OCI-LY7 (cell line): ENCODE measurements at places on chromosomes 7 and 10.

DNA sequence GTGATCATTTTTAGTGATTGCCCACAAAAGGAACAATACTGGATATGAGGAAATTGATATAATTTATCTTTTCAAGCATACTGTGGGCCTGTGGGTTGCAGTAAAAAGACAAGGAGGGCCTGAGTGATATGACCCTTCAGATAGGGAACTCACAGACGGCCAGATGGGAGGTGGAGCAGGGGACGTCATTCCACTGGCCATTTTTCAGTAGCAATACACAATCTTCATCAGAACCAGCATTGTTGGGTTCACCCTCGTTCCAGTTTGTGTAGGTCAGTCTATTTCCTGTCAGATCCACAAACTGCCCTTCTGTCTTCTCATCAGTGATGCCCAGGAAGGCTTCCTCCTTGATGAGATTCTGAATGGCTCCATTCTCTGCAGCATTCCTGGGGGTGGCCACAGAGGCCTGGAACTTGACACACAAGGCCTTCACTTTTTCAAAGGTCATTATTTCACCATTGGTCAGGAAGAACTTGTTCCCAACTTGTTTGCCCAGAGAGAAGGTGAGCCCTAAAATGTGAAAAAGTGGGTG is 4.5 kb downstream of the MBL2 start:
- DNase-seq: no peak

GRCh38 chr10:127996586-127996985 is 89.7 kb downstream of the PTPRE start:
- DNase-seq: no peak

DNA sequence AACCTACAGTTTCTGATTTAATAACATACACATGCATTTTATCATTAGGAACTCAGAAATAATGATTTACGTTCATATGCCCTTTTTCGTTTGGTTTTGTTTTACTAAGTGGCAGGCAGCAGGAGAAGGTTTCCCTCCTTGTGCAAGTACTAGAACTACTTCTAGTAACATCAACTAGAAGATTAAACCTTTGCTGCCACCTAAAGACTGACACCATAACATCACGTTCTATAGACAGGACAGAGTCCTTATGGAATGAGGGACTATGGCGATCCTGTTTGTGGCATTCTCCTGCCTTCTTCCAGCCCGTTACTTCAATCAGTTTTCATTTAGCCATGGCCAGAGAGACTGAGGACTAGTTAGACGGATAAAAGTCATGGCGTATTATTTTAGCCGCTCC is 53.2 kb downstream of the GAD2 start:
- peak; percentile 71 for DNase-seq

DNA sequence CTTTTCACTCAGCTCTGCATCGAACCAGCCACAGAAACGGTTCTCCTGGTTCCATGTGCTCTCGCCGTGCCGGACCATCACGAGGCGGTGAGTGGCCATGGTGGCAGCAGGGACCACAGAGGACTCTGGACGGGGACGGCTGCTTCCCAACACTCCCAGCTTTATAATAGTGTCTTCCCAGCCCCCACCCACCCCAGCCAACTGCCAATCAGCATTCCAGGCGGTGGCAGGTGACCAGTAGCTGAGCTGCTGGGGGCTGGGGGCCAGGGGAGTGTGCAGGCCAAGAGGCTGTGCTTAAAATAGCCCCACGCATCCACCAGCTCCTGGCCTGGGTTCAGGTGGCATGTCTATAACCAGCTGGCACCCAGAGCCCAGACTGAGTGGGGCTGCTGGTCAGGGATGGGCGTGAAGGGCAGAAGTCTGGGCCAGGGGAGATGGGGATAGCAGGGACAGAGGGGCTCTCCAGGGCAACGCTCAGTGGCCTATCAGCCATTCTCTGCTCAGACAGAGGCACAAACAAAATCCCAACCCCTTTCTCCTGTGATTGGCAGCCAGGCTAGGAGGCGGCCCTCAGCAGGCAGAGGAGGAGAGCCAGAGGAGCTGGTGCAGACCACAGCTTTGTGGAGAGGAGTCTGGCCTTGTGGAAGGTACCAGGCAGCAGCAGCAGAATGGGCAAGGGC is at the start of gene PGAM2:
Gene PGAM2 (minus strand): TSS at position 137 of the 680 bp plus-strand sequence. CDS start 38 bp downstream, at position 99.
- no peak for DNase-seq

DNA sequence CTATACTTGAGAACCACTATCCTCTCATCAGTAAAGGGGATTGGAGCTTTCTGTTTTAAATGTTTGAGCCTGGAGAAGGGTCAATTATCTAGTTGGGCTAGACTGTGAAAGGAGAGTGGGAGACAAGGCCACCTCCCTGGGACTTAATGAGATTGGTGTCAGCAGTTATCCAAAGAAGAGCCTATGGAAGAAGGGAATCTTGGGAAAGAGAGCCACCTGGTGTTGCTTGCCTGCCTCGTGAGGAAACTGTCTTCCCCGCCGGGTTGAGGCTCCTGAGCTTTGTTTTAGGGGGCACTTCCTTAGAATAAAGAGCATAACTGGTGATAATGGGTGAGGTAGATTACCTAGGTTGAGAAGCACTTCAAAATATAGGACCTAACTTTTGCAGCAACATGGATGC is 32.0 kb upstream of the ABCB4 start:
- DNase-seq: no peak

- peak; percentile 23 for DNase-seq
Measured at GRCh38 chr7:158827411-158828132, 1.7 kb downstream of the ESYT2 start.

DNA sequence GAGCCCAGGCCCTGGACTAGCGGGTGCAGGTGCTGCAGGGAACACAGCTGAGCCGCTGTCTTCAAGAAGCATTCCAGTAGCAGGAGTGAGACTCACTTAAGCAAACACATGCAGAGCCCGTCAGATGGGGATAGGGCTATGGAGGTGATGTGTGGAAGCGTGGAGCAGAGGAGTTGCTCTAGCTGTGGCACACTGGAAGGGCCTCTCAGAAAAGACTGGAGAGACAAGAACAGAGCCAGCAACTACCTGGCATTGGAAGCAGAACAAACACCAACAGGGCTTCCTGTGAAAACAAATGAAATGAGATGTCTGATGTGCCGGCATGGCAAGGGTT is 37.8 kb upstream of the GALNTL5 start:
- DNase-seq: no peak

DNA sequence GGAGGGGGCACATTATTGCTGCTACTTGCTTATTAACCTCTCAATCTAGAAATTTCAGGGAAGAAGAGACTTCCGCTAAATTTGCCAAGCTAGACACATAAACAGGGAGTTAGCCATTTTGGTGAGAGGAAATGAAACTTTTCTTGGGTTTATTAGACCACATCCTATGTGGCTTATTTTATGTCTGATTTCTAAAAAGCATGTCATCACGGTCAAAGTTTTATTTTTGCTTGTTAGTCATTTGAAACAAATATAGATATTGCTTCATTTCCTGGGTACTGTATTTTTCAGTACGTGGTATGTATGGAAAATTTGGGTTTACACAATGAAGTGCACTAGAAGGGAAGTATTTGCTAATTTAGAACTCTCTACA is 144.1 kb downstream of the TCF7L2 start:
- DNase-seq: peak; percentile 5

- peak; percentile 1 for DNase-seq
Measured at GRCh38 chr7:136807598-136807997, 60.9 kb upstream of the CHRM2 start.

- no peak for DNase-seq
Measured at GRCh38 chr10:114511881-114512280, 107.6 kb upstream of the AFAP1L2 start.

- no peak for DNase-seq
Measured at GRCh38 chr10:22667093-22667480, 47.3 kb downstream of the PIP4K2A start.

GRCh38 chr7:539731-540411 is 20.2 kb upstream of the PDGFA start:
- no peak for DNase-seq

- no peak for DNase-seq
Measured at GRCh38 chr7:101395376-101395775, 32.7 kb downstream of the COL26A1 start.

DNA sequence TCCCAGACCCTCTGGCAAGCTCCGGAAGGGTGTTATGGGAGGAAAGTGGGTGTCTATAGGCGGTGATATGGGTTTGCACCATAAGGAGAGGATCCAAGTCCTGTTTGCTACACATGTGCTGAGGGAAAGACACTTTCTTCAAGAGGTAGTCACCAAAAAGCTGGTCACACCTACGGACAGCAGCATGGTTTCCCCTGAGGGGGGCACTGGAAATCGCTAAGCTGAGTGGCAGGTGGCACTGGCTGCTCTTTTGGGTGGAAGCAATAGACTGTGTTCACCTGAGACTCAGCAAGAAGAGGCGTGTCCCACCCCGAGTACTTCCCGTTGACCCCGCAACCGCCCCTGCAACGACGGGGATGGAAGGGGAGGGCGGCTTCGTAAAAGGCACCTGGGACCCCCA is 1.8 kb upstream of the FOXI2 start:
- DNase-seq: no peak

DNA sequence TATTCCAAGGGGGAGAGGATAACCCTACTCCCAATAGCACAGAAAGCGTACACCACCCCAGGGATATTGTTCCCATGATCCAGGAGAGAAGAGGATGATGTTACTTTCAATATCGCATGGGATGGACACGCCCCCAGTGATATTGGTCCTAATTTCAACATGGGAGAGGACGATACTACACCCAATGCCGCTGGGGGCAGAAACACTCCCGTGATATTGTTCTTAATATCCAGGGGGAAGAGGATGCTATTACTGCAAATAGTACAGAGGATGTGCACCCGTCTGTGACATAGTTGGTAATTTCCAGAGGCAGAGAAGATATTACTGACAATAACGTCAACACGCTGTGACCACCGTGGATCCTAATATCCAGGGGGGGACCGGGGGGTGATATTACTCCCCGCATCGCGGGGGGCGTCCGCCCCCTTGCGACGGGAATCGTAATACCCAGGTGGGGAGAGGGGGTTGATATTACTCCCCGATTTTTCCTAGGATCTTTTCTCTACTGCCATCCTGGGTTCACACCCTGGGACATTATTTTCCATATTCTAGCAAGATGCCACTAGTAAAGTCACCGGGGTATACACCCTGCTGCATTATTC is 16.6 kb downstream of the MEIG1 start:
- no peak for DNase-seq

DNA sequence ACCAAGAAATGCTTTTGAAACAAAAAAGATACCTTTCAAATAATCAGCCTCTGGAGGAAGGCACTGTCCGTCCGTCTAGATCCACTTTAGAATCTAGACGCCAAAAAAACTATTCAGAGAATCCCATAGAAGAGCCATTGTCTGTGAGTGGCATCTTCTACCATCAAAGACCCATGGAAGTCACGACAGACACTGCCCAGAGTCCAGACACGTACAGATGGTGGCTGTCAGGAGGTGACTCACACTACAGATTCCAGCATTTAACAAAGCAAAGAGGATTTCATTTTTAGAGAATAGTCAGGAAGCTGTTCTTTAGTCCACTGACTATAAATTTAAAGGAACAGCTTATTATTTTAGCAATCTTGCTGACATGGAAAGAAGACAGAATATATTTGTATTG is 11.7 kb downstream of the C1QL3 start:
- no peak for DNase-seq

GRCh38 chr7:81273601-81274397 is 354.9 kb upstream of the SEMA3C start:
- no peak for DNase-seq

GRCh38 chr10:5557799-5558771 is 33.3 kb downstream of the CALML3 start:
- DNase-seq: no peak

GRCh38 chr10:102229810-102230263 is 3.7 kb downstream of the ELOVL3 start:
- DNase-seq: peak; percentile 83

GRCh38 chr7:127154958-127155357 is 97.8 kb downstream of the GRM8 start:
- no peak for DNase-seq

DNA sequence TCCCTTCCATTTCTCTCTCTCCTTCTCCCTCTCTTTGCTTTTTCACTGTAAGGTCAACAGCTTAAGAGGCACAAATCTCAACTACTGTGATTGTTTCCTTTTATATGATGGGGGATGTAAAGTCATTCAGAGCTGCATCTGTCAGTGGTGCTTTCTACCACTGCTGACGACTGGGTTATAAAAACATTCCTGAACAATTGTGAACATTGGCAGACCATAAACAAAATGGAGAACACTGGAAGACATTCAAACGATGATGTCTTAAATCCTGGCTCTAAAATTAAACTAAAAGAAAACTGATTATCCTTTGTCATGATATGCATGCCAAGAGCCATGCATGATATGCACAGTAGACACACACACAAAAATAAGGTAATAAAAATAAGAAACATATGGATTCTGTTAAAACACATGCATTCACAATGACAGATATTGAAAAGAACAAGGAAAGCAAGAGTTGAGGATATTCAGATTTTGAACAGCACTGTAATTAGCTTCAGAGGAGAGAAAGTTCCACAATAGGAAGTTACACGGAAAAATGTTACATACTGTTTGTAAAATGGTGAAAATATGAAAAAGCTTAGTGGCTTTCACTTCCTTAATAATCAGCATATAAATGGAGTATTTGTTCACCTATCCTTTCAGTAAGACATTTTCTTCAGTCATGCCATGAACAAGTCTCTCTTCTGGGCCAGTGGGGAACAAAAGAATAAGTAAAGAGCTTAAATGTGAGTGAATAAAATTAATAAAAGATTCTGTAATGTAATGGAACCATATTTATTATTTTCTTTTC is 89.2 kb downstream of the RNLS start:
- peak; percentile 4 for DNase-seq

DNA sequence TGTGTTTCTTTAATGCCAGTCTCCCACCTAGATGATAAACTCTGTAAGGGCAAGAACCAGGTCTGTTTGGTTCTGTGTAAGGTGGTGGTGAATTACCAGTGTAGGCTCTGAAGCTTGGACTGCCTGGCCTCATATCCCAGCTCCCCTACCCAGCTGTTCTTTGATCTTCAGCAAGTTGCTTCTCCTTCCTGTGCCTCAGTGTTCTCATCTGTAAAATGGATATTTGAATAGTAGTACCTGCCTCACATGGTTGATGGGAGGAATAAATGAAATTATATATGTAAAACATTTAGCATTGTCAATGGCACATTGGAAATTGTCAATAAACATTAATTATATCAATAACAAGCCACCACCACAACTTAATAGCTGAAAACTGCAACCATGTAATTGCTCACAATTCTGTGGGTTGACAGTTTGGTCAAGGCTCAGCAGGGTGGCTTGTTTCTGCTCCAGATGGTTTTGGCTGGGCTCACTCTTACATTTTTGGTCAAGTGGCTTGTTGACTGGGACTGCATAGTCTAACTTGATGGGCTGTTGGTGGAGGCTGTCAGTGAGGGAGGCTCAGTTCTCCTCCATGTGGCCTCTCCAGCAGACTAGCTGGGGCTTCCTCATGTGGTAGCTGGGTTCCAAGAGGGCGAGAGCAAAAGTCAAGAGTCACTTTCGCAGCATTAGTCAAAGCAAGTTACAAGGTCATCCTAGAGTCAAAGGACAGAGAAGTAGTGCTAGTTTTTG is 84.5 kb upstream of the DUSP5 start:
- peak; percentile 31 for DNase-seq

GRCh38 chr7:18401757-18402156 is 93.8 kb upstream of the HDAC9 start:
- no peak for DNase-seq
